ENCODE measurements at places on chromosomes 1 and 21.

DNA sequence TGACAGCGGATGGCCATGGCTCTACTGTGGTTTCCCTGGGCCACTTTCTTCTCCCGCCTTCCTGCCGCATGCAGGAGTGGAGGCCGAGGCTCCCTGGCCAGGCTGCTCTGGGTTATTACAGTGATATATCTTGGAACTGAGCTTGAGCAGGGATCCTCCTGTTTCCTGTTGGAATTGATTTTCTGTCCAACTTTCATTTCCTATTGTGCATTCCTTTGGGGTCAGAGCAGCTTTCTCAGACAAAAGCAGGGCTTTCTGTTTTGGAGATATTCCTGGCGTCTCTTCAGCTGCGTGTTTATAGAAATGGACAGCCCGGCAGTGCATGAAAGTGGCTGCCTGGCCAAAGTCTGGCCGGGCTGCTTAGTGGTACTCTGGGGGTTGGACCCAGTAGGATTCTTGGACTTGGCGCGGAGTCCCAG, 146.4 kb downstream of the KIF26B start:
- no peak for DNase-seq

DNA sequence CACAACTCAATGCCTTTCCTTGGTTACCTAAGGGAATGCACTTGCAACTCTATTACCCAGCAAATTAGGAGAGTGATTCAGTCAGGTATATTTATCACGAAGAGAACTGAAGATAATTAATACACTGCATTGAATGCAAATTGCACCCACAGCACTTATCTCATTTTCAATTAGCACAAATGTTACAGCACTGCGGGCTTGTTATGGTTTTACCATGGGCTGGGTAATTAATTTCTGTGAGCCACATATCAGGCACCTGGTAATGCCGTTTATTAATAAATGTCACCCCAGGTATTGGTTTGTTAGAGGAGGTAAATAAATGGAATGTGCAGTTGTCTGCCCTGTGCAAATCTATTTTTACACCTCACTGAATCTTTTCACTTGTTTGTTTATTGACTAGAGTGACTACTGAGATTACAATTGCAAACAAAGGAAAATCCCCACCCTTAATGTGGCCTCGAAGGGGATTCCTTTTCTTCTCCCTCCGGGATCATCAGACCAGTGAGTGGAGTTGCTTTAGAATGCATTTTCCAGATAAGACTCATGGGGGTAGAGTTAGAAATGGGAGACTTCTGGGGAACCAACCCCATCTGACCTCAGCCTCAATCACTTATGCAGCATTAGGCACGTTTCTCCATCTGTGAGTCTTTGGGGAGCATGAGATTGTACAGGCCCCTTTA, 269.3 kb downstream of the RPS6KC1 start:
- no peak for DNase-seq

DNA sequence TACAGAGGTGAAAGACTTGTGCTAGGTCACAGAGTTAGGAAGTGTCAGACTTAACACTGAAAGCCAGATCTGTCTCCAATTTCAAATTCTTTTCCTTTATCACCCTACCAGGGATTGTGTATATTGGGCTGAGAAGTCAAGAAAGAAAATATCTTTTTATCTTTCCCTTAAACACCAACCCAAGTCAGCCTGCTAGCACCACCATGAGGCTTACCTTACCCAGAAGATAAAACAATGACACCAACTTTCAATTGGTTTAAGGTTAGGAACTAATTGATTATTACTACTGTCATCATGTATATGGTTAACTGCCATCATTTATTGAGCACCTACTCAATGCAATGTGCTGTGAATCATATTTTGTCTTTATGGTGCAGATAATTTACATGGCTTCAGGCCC, 178.9 kb upstream of the FOXD3 start:
- no peak for DNase-seq

- DNase-seq = no peak
Observed at GRCh38 chr1:224041032-224041431, 72.9 kb upstream of the FBXO28 start.

GRCh38 chr1:227946624-227947385, 927 bp downstream of the WNT9A start:
- peak; percentile 48 for DNase-seq

Measured in LNCaP clone FGC (cell line).